ENCODE measurements at places on chromosomes 2 and 18.

- H3K36me3 ChIP-seq = peaks cover 5% of the 10 kb centered on the region
- H3K4me3 ChIP-seq = no peak overlapping the region
- no peak for DNase-seq
- peaks cover 26% of the 10 kb centered on the region for H3K4me1 ChIP-seq
- no peaks in the 10 kb centered on the region for H3K27me3 ChIP-seq
- H3K27ac ChIP-seq = no peak overlapping the region
These were observed 11.5 kb downstream of the TRIP12 start for GRCh38 chr2:229910147-229910831.

- peak overlapping the region; percentile 79 for H3K4me3 ChIP-seq
- H3K27me3 ChIP-seq = no peaks in the 10 kb centered on the region
- peaks cover 5% of the 10 kb centered on the region for H3K4me1 ChIP-seq
- peak; percentile 75 for DNase-seq
These were observed 536 bp downstream of the VPS54 start for GRCh38 chr2:64018701-64019082.

GRCh38 chr18:26547646-26548414 lies 523 bp downstream of the KCTD1 start:
- H3K4me3 ChIP-seq = peak overlapping the region; percentile 85
- peak; percentile 84 for DNase-seq
- H3K36me3 ChIP-seq = no peaks in the 10 kb centered on the region
- H3K27me3 ChIP-seq = peaks cover 27% of the 10 kb centered on the region
- H3K4me1 ChIP-seq = peaks cover 35% of the 10 kb centered on the region
- no peak overlapping the region for H3K27ac ChIP-seq

- H3K27ac ChIP-seq = no peak overlapping the region
- H3K27me3 ChIP-seq = no peaks in the 10 kb centered on the region
- DNase-seq = no peak
- H3K4me1 ChIP-seq = no peaks in the 10 kb centered on the region
These were observed 84.5 kb downstream of the AFF3 start for GRCh38 chr2:100057901-100058261.

DNA sequence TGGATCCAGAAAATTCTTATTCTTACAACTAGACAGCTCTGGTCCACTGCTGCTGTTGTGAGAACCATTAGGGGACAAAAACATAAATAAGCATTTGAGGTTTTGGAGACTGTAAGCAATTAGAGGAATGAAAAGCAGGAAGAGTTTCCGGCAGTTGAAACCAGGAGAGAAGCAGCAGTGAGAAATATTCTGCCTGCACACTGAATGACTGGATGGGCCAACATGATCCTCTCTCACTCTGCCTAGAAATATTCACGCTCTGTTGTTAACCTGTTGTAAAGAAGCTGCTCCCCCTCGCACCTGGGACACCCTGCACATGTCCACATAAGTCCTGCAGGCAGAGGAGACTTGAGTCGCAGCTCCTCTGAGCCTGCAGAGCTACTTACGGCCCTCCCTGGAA lies 60.4 kb upstream of the RNF152 start:
- no peaks in the 10 kb centered on the region for H3K4me1 ChIP-seq
- H3K4me3 ChIP-seq = no peak overlapping the region
- no peaks in the 10 kb centered on the region for H3K27me3 ChIP-seq
- H3K36me3 ChIP-seq = no peaks in the 10 kb centered on the region

DNA sequence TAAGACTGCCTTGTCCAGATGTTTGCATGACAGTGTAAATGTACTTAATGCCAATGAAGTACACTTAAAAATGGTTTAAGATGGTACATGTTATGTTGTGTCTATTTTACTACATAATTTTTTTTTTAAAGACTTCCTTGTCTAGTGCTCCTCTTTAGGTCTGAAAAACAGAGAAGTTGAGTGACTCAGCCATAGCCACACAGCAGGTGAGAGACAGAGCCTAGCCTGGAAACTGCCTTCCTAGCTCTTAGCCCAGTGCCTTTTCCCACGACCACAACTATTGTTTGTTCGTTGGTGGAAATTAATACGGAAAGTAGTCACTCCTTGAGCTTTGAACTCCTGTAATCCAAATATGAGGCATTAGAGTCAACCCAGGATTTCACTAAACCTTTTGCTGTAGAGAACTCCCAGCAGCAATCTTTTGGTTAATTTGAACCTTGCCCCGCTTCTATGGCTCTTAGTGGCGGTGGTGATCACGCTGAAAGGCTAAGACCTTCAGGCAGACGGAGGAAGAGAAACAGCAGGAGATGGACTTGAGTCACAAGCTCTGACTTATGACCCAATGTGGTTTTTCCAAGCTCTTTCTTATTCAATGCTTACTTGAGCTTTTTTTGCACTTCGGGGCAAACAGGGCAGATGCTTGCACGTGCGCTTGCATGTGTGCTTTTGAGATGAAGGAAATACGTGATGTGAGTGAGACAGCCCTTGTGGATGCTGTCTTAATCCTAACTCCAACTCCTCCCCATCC lies 21.2 kb downstream of the TRIB2 start:
- no peak for DNase-seq
- no peaks in the 10 kb centered on the region for H3K36me3 ChIP-seq
- no peaks in the 10 kb centered on the region for H3K4me1 ChIP-seq
- peaks cover 31% of the 10 kb centered on the region for H3K27me3 ChIP-seq
- no peak overlapping the region for H3K4me3 ChIP-seq

- H3K36me3 ChIP-seq = no peaks in the 10 kb centered on the region
- H3K27me3 ChIP-seq = peaks cover 2% of the 10 kb centered on the region
- no peak overlapping the region for H3K4me3 ChIP-seq
- DNase-seq = no peak
- no peaks in the 10 kb centered on the region for H3K4me1 ChIP-seq
- H3K27ac ChIP-seq = no peak overlapping the region
These were observed 109.5 kb downstream of the RAPGEF4 start for GRCh38 chr2:172845028-172845630.

- no peaks in the 10 kb centered on the region for H3K36me3 ChIP-seq
- DNase-seq = no peak
- H3K27me3 ChIP-seq = no peaks in the 10 kb centered on the region
- no peak overlapping the region for H3K4me3 ChIP-seq
- H3K27ac ChIP-seq = no peak overlapping the region
These were observed 205.3 kb downstream of the LRP1B start for GRCh38 chr2:141925511-141925910.

GRCh38 chr2:70964133-70964532 lies 14.3 kb upstream of the ANKRD53 start:
- DNase-seq = no peak
- H3K27ac ChIP-seq = no peak overlapping the region

DNA sequence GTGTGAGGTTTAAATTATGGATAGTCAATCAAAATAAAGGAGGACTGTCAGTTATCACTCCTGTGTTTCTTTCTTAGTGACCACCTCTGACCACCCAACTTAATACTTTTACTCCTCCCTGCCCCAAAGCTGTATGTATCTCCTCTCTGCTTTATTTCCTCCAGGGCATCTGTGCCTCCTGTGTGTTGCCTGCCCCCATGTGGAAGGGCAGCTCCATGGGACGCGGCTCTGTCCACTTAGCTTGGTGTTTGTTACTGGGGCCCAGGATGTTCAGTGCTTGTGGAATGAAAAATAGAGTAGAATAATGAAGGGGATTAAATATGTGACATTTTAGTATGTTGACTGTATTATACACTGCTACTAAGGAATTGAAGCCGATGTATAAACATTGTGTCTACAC lies 9.8 kb downstream of the ACP1 start:
- no peak overlapping the region for H3K27ac ChIP-seq
- H3K4me1 ChIP-seq = no peaks in the 10 kb centered on the region
- H3K27me3 ChIP-seq = no peaks in the 10 kb centered on the region
- H3K36me3 ChIP-seq = peaks cover 15% of the 10 kb centered on the region

DNA sequence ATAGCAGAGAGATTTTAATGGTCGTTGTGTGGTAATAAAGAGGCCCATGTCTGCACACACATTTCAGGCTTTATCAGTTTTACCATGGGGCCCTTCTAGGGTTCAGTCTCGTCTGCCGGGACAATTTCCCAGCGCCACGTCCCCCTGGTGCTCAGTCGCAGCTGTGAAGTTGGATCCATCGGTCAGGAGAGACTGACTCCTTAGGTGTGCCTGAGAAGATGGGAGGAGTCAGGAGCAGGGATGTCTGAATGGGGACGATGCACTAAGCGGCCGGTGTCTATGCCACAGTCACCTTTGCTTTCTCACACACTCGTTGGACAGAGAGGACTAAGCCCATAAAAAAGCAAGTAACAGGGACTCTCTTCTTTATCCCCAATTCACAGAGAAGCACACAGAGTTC lies 71.4 kb downstream of the TWIST2 start:
- no peak overlapping the region for H3K27ac ChIP-seq
- no peaks in the 10 kb centered on the region for H3K4me1 ChIP-seq
- no peaks in the 10 kb centered on the region for H3K36me3 ChIP-seq
- peaks cover 25% of the 10 kb centered on the region for H3K27me3 ChIP-seq

DNA sequence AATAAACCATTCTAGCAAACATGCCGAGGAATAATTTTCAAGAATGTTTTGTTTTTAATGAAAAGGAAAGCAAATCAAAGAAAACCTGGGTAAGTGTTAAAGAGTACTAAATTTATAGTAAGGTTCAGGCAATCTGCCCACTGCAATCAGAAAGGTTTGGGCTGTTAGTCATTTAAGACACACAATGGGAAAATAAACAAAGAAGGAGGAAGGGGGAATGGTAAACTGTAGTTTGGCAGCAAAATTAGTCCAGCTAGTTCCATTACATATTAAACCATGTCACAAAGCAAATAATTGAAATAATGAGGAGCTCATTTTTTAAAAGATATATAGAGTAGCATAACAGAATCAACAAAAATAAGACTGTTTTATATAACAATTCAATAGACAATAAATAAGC lies 87.5 kb upstream of the COPS8 start:
- no peak overlapping the region for H3K4me3 ChIP-seq
- H3K27me3 ChIP-seq = peaks cover 8% of the 10 kb centered on the region
- no peak overlapping the region for H3K27ac ChIP-seq

- H3K4me3 ChIP-seq = no peak within 1 kb of the TSS
- no peaks in the 10 kb centered on the region for H3K4me1 ChIP-seq
- DNase-seq = no peak
- H3K27ac ChIP-seq = no peak within 1 kb of the TSS
These were observed at the start of gene PID1 for GRCh38 chr2:229270551-229271410. PID1 (minus strand) TSS chr2:229271287; CDS start chr2:229271043, 244 bp downstream.

DNA sequence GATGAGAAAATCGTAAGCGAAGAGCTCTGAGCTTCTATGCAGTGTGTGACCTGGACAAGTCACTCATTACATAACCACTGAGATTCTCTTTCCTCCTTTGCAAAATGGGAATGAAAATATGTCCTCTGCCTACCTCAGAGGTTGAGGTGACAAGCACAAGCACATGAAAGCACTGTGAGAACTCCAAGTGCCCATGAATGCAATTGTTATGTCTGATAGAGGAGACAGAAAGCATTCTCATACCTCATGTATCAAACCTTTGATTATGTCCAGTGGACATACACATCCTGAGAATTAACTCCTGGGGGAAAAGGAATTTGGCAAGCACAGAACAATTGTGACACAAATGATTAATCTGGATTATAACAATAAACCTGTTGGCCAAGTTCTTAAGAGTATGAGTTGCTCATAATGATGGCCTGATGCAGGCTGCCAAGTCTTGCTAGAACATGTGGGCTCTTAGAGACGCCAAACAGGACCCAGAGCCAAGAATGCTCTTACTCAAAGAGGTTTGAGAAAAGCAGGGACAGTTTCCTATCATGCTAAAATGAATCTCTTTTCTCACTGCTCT lies 8.5 kb upstream of the RMDN2 start:
- H3K36me3 ChIP-seq = no peaks in the 10 kb centered on the region
- H3K4me1 ChIP-seq = no peaks in the 10 kb centered on the region
- no peak overlapping the region for H3K27ac ChIP-seq

DNA sequence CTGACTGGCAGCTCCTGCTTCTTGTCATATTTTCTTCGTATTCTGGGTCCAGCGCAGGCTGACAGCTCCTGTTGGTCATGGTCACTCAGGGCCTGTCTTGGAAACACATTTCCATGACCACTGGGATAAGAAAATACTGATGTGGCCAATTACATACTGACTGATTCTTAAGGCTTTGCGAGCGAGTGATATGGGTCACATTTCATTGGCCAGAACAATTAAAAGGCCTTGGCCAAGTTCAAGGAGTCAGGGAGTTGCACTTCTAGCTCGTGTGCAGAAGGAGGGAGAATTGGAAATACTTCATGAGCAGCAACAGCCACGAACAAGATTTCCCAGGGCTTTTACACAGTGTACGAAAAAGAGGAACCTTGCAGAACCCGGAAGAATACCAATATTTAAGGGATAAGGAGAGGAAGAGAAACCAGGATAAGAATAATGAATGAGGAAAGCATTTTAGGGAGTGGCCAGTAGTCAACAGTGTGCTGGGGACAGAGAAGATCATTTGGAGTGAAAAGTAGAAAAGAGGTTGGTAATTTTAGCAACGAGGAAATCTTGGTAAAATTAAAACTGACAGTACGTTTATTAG lies 149.5 kb downstream of the ATP9B start:
- no peak overlapping the region for H3K27ac ChIP-seq
- DNase-seq = no peak
- H3K36me3 ChIP-seq = no peaks in the 10 kb centered on the region
- H3K27me3 ChIP-seq = no peaks in the 10 kb centered on the region
- no peak overlapping the region for H3K4me3 ChIP-seq

DNA sequence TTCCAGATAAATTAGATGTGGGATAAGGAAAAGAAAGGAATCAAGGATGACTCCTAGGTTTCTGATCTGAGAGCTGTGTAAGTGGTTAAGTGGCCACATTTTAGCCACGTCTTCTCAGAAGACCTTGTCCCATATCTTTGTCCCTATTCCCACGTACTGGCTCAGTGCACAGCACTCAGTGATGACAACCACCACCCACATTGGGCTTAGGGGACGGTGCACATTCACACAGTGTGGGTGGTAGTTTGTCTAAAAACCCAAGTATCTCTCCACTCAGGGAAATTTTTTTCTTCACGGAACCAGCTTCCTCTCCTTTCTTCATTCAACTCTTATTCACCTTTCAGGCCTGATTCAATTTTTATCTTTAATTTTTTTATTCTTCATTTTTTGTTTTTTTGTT lies 30.6 kb upstream of the GCC2 start:
- no peaks in the 10 kb centered on the region for H3K36me3 ChIP-seq
- no peak overlapping the region for H3K27ac ChIP-seq
- no peak overlapping the region for H3K4me3 ChIP-seq
- no peaks in the 10 kb centered on the region for H3K4me1 ChIP-seq
- DNase-seq = no peak

GRCh38 chr2:122815120-122815519 lies 1059.7 kb downstream of the TSN start:
- no peak overlapping the region for H3K27ac ChIP-seq
- no peaks in the 10 kb centered on the region for H3K27me3 ChIP-seq
- H3K4me3 ChIP-seq = no peak overlapping the region
- H3K4me1 ChIP-seq = no peaks in the 10 kb centered on the region

- no peak overlapping the region for H3K4me3 ChIP-seq
- H3K4me1 ChIP-seq = no peaks in the 10 kb centered on the region
- H3K36me3 ChIP-seq = no peaks in the 10 kb centered on the region
- DNase-seq = no peak
These were observed 201.0 kb upstream of the RBMS1 start for GRCh38 chr2:160694631-160695030.

DNA sequence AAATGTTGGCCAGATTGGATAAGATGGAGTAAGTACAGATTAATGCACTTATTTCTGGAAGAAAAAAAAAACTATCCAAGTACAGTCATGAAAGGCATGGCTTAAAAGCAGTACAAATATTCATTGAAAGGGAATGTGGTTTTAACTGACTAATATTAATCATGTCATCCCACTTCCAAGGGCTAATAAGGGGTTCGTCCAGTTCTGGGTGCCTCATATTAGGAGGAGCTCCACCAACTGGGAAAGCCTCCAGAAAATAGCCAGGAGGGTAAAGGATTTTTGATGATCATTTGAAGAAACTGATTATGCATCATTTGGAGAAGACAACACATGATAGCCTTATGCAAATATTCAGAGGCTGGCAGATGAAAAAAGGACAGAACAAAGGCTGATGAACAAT lies 115.2 kb upstream of the ARL5A start:
- H3K27me3 ChIP-seq = no peaks in the 10 kb centered on the region
- H3K4me3 ChIP-seq = no peak overlapping the region
- no peak overlapping the region for H3K27ac ChIP-seq
- no peaks in the 10 kb centered on the region for H3K36me3 ChIP-seq
- peaks cover 8% of the 10 kb centered on the region for H3K4me1 ChIP-seq
- no peak for DNase-seq
